ENCODE measurements at places on chromosomes 12 and 14. TPM values are rescaled to one million over a fixed set of nuclear protein-coding genes. Genes with fewer than 3 reads are reported as not detected.

Gene SERPINA10
- total RNA-seq: not detected

Gene SERPINA12
- total RNA-seq: not detected

Gene GALNT9
- 1.5 TPM for total RNA-seq

Gene C12orf50
- not detected for total RNA-seq

Gene RTN1
- not detected for total RNA-seq

Gene GPX2
- not detected for total RNA-seq

Gene PYGL
- 42.6 TPM for total RNA-seq

Gene ARHGEF25
- total RNA-seq: 43.0 TPM

Gene KCNJ8
- 17.8 TPM for total RNA-seq

Gene SAMD4A
- total RNA-seq: 33.0 TPM

Gene ZNF385A
- 1.6 TPM for total RNA-seq

Gene OR4K17
- total RNA-seq: not detected

Gene MSRB3
- 74.1 TPM for total RNA-seq

Gene ISCA2
- 22.9 TPM for total RNA-seq

Gene DDIT3
- total RNA-seq: 13.2 TPM

DNA sequence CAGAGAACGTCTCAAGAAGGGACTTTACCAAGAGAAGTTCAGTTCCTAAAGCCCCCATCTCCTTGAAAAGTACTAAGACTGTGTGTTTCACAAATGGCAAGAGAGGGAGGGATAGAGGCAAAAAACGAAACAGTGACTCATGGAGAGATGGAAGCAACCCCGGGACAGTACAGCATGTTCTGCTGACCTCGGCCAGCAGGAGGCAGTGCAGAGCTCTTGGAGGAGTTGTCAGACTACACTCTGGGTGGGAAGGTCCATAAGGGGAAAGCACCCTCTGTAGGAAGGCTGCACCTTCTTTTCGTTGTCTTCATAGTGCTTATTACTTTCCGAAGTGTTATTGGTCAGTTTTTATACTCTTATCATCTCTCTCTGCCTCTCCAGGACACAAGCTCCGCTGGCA, 525.2 kb upstream of the CCDC196 start:
- DNase-seq: peak; percentile 75

DNA sequence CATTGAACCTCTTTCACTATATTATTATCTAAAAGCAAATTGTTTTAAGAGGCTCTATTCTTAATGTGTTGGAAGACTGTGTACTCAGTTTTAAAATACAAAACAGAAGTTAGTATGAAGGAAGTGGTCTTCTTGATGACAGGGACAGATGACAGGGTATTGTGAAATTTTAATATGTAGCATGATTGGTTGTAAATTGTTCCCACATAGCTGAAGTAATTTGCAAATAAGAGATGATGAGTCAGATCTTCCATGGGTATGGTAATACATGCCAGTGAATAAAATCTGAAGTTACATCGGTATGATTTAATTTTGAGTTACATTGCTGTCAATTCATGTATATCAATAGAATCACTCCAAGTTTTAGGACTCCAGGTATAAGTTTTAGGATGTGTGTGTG, 454.8 kb downstream of the AEBP2 start:
- DNase-seq: peak; percentile 70

DNA sequence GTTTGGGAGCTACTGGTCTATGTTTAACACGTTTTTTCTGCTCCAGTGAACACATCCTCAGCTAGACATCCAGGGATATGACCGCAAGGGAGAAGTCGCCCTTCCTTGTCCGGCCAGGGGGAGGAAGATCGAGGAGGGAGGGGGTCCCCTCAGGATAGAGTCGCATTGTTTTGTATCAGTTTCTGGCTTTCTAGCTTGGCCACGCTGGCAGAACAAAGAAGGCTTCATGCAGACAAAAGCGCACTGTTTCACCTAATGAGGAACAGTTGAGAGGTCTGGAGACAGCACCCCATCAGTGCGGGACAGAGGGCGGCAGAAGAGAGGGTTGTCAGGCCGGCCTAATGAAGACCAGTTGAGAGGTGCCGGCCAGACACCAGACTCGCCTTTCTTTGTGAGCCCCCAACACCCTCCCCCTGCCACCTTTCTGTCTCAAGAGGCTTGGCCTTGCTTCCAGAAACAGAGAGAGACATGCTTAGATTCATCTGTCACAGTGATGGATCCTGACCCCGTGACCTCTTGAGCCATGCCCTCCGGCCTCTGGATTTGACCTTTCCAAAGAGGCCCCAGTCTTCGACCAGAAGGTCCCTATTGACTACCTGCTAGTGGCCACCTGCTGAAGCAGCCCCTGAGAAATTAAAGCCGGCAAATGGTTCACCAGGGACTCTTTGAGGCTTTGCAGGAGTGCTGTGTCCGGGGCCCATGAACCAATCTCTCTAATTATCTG, 254.7 kb upstream of the TBX3 start:
- no peak for DNase-seq

DNA sequence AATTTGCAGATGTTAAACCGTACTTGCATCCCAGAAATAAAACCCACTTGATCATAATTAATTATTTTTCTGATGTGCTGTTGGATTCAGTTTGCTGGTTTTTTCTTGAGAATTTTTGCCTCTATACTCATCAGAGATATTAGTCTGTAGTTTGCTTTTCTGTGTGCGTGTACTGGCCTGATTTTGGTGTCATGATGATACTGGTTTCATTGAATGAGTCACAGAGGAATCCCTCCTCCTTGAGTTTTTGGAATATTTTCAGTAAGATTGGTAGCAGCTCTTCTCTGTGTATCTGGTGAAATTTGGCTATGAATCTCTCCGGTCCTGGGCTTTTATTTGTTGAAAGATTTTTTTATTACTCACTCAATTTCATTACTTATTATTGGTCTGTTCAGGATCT, 100.4 kb upstream of the PMCH start:
- peak; percentile 86 for DNase-seq

- no peak for DNase-seq
These were observed 37.6 kb downstream of the SINHCAF start for GRCh38 chr12:31288381-31288780.

- DNase-seq: no peak
These were observed 71.2 kb downstream of the KCNK13 start for GRCh38 chr14:90132821-90133570.

- peak; percentile 71 for DNase-seq
These were observed 2.1 kb downstream of the MYL6 start for GRCh38 chr12:56160193-56160763.

GRCh38 chr12:109329003-109329402, 18.7 kb upstream of the MYO1H start:
- DNase-seq: no peak

GRCh38 chr14:75896341-75896740, 85.5 kb downstream of the TGFB3 start:
- no peak for DNase-seq

GRCh38 chr14:92670160-92670559, 78.3 kb downstream of the LGMN start:
- peak; percentile 91 for DNase-seq

- DNase-seq: peak; percentile 54
These were observed 1.9 kb downstream of the CCDC184 start for GRCh38 chr12:48185181-48185919.

DNA sequence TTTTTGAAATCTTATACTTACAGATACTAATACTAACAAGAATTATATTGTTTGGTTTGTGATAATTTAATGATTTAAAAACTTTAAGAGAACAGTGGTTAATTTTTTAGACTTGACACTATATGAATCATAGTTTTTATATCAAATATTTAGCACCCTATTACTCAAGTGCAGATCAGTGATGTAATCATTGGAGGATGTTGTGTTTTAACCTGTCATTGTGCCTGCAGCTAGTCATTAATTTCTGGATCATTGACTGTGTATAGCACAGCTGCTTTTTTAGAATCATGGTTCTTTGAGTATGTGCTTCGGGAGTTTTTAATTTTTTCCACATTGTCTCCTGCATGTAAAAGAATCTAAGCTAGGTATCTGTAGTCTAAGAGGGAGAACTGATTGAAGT, 17.3 kb downstream of the ARID4A start:
- DNase-seq: peak; percentile 43

GRCh38 chr12:123839826-123840225, 77.7 kb downstream of the DNAH10 start:
- no peak for DNase-seq

GRCh38 chr12:55929306-55929791, 1.6 kb upstream of the DGKA start:
- no peak for DNase-seq

GRCh38 chr12:57624441-57625220, 8.4 kb downstream of the B4GALNT1 start:
- no peak for DNase-seq

- peak; percentile 64 for DNase-seq
These were observed 2.9 kb downstream of the PRMT5 start for GRCh38 chr14:22926316-22926715.

GRCh38 chr12:108820707-108821406, 36.5 kb downstream of the SSH1 start:
- DNase-seq: no peak

- no peak for DNase-seq
These were observed 405.1 kb upstream of the FOXG1 start for GRCh38 chr14:28361486-28361885.

DNA sequence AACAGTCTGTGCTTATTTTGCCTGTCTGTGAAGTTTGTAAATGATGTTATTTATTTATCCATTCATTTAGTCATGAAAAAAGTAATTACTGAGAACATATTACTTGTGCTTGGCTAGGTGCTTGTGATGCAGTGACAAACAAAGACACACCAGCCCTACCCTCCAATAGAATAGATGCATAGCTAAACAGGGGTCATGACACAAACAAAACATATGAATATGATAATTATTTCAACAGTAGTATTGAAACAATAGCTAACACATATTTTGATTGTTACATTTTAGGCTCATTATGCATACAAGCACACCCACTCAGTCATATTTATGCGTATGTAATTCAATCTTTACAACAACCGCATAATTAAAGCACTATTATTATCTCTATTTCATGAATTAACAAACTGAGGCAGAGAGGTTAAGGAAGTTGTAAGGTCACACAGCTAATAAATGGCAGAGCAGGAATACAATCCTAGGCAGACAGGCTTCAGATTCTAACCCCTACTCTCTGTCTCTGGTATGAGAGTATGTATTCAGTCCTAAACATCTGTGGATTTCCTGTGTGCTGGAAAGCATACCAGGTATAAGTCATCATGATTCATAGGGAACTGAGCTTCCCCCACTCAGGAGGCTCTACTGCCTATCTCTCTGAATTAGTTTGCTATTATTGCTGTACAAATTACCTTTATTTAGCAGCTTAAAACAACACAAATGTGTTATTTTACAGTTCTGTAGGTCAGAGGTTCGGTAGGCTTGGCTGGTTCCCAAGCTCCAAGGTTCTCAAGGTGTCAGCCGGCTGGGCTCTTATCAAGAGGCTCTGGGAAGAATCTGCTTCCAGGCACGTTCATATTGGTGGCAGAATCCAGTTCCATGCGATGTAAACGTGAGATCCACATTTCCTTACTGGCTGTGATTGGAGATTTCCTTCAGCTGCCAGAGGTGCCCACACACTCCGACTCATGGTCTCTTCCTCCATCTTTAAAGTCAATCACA, 509.4 kb downstream of the GALC start:
- DNase-seq: peak; percentile 21

DNA sequence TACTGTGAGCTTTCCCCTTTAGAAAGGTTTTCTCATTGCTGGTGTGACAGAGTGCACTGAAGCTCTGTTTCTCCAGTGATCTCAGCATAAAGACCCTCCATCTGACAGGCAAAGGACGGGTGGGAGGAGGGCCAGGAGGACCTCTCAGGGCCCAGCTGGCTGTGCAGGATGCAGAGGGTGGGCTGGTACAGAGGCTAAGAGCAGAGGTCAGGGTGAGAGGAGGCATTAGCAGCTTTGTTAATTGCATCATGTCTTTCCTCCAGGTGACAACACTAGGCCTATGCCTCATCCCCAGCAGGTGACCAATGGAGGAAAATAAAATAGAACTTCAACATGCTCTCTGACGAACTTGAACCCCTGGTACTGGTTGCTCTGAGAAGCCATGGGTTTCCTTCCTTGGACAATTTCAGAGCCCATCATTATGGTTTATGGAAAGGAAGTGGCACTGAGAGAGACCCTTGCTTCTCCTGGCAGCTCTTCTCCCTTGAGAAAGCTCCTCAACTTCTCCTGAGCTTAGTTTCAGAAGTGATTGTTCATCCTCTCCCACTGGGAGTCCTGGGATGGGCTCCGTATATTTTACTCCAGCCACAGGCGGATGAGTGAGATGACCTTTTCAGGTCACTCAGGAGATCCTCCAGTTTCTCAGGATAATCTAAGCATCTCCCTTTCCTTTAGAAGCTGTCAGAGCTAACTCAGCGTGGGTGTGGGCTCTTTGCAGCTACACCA, 45.8 kb upstream of the ATP23 start:
- peak; percentile 51 for DNase-seq

GRCh38 chr12:114735011-114735410, 51.0 kb upstream of the TBX3 start:
- no peak for DNase-seq

DNA sequence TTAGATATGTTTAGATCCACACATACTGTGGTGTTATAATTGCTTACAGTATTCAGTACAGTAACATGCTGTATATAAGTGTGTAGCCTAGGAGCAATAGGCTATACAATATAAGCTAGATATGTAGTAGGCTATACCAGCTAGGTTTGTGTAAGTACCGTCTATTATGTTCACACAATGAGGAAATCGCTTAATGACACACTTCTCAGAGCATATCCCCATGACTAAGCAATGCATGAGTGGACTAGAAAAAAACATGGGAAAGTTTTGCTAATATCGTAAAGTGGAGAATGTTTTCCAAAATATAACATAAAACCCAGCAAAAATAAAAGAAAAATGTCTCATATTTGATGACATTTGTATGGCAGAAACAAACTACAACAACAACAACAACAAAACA, 27.3 kb downstream of the AKAP3 start:
- peak; percentile 3 for DNase-seq

GRCh38 chr12:76311796-76312195, 36.4 kb downstream of the BBS10 start:
- peak; percentile 85 for DNase-seq

All from GM23248 (cell line).